ENCODE measurements at places on chromosomes 16 and 17. TPM values are rescaled to one million over a fixed set of nuclear protein-coding genes. Genes with fewer than 3 reads are reported as not detected.

The BOLA2 gene
- total RNA-seq = 24.8 TPM

The CCL1 gene
- total RNA-seq = not detected

The REXO5 gene
- total RNA-seq = 13.2 TPM

The PDIA2 gene
- not detected for total RNA-seq

The TMC7 gene
- total RNA-seq = 4.4 TPM

The GUCY2D gene
- total RNA-seq = 0.79 TPM

The ZFPM1 gene
- 20.0 TPM for total RNA-seq

The FAM171A2 gene
- 8.3 TPM for total RNA-seq

The HCRT gene
- total RNA-seq = not detected

DNA sequence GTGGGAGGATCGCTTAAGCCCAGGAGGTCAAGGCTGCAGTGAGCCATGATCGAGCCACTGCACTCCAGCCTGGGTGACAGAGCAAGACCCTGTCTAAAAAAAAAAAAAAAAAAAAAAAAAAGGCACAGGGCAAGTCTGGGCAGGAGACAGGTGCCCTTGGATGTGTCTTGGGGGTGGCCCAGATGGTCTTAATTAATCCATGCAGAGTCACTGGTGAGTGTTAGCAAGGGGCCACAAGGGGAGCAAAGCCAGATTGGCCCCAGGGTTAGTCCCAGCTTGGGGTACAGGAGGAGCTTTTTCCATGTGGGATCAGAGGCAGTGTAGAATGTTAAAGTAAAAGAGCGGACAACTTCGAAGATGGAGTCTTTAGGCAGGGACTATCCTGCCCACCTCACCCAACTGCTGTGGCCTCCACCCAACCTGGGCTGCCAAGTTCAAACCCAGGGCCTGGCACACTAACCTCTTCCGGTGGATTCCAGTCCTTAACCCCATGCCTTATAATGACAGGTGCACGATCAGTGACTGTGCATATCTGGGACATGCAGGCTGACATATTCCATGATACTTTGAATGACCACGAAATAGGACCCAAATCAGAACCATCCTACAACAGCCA lies 32.2 kb upstream of the MFSD6L start:
- H3K27ac ChIP-seq = no peak overlapping the region
- H3K4me3 ChIP-seq = no peak overlapping the region
- DNase-seq = no peak
- H3K27me3 ChIP-seq = no peaks in the 10 kb centered on the region
- no peaks in the 10 kb centered on the region for H3K4me1 ChIP-seq
- no peaks in the 10 kb centered on the region for H3K36me3 ChIP-seq

- peak overlapping the region; percentile 84 for H3K27ac ChIP-seq
- DNase-seq = peak; percentile 61
- H3K36me3 ChIP-seq = no peaks in the 10 kb centered on the region
- H3K27me3 ChIP-seq = no peaks in the 10 kb centered on the region
- peaks cover 14% of the 10 kb centered on the region for H3K4me1 ChIP-seq
Observed at GRCh38 chr17:82517230-82517865, 2.2 kb upstream of the FOXK2 start.

GRCh38 chr17:42271779-42272035 lies 4.5 kb downstream of the STAT5B start:
- no peak overlapping the region for H3K4me3 ChIP-seq
- DNase-seq = no peak
- H3K27me3 ChIP-seq = no peaks in the 10 kb centered on the region
- H3K36me3 ChIP-seq = no peaks in the 10 kb centered on the region
- no peak overlapping the region for H3K27ac ChIP-seq

- H3K36me3 ChIP-seq = 0 out of 2 replicates have a peak, but pooled peaks cover 2% of the 10 kb centered on the region
- H3K4me3 ChIP-seq = no peak overlapping the region
- DNase-seq = no peak
- peaks cover 12% of the 10 kb centered on the region for H3K4me1 ChIP-seq
- peak overlapping the region; percentile 79 for H3K27ac ChIP-seq
Observed at GRCh38 chr16:75402159-75402820, 31.0 kb downstream of the CFDP1 start.

DNA sequence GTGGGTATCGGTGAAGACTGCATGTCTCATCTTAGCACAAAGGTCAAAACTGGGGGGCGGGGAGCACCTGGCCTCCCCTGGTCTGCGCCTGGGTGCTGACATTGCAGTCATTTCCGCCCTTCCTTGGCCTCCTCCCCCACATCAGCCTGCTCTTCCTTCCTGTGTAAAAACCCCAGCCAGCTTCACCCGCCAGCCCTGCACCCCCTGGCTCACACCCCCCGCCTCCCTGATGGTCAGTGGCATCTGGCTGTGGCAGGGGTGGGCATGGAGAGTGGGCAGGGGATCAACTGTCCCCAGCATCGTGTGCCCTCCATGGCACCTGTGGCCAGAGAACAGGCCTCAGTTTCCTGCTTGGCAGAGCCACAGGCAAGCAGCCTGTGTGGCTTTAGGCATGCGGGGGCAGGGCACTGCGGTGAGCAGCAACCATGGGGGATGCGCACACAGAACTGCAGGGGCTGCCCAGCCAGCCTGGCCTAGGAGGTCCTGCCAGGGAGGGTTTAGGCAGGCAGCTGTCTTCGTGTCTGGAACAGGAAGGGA lies 26.5 kb upstream of the LASP1NB start:
- H3K27me3 ChIP-seq = no peaks in the 10 kb centered on the region
- H3K36me3 ChIP-seq = peaks cover 15% of the 10 kb centered on the region
- peak overlapping the region; percentile 32 for H3K4me3 ChIP-seq
- DNase-seq = no peak

GRCh38 chr17:39376434-39376833 lies 25.0 kb downstream of the FBXL20 start:
- H3K4me3 ChIP-seq = no peak overlapping the region
- H3K36me3 ChIP-seq = no peaks in the 10 kb centered on the region
- no peaks in the 10 kb centered on the region for H3K4me1 ChIP-seq
- no peak overlapping the region for H3K27ac ChIP-seq

DNA sequence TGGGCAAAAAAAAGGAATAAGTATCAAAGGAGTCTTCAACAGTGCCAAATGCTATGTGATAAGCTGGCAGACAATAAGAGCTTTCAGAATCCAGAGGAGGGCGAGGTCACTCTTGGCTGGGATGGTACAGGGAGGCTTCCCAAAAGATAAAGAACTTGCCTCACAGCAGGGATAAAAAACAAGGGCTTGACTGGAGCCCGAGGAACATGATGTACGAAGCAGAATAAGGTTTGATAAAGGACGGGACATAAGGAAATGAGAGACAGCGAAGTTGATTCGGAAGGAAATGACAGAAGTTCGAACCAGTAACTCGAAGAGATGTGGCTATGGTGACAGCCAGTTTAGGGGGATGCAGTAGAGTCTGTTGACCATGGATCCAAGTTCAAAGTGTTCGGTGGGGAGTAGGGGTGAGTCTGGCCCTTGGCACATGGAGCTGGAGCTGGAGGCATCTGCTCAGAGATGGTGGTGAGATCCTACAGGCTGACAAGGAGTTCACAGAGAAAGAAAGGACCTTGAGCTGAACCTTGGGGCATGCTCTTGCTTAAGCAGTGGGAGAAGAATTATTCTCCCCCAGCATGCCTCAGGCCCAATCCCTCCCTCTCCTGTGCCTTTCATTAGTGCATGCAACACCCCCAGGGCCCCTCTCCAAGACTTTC lies 137.6 kb upstream of the RCVRN start:
- H3K27ac ChIP-seq = no peak overlapping the region
- no peak for DNase-seq
- no peaks in the 10 kb centered on the region for H3K36me3 ChIP-seq
- H3K27me3 ChIP-seq = peaks cover 88% of the 10 kb centered on the region

- H3K27ac ChIP-seq = no peak overlapping the region
- DNase-seq = peak; percentile 84
Observed at GRCh38 chr17:48791128-48792032, 25.6 kb downstream of the TTLL6 start.

- H3K4me3 ChIP-seq = no peak overlapping the region
- H3K27ac ChIP-seq = no peak overlapping the region
- no peaks in the 10 kb centered on the region for H3K27me3 ChIP-seq
- no peaks in the 10 kb centered on the region for H3K36me3 ChIP-seq
- H3K4me1 ChIP-seq = 0 out of 2 replicates have a peak, but pooled peaks cover 9% of the 10 kb centered on the region
Observed at GRCh38 chr17:71057448-71057847, 888.1 kb downstream of the KCNJ2 start.

DNA sequence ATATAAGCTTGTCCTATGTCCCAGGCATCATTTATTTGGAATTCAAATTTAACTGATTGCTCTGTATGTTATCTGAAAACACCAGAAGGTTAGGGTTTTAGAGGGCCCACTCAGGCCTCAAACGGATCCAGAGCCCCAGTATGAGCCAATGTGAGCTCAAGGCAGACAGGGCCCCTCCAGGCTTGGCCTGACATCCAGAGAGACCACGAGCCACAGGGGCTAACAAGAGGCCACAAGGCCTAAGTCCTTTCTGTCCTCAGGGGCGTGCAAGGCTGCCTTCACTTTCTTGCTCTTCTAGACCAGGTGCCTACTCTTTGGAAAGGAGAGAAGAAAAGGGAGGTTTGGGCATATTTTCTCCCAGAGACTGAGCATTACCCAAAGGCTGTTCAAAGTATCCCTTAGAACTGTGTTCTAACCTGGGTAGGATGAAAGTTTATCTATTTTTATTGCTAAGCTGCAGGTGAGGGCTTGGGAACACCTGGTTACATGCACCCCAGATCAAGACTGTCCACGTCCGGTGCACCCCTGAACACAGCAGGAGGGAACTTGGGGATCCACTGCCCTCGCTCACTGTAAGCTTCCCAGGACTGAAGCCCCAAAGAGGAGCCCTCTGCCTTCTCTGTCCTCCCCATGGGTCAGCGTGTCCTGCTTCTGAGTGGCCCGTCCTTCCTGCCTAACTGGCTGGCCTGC lies 1.5 kb upstream of the ENGASE start:
- H3K27ac ChIP-seq = no peak overlapping the region
- H3K4me3 ChIP-seq = no peak overlapping the region
- H3K4me1 ChIP-seq = peaks cover 17% of the 10 kb centered on the region
- no peak for DNase-seq
- H3K36me3 ChIP-seq = no peaks in the 10 kb centered on the region

GRCh38 chr17:49739641-49740271 lies 24.2 kb downstream of the FAM117A start:
- no peaks in the 10 kb centered on the region for H3K27me3 ChIP-seq
- no peak overlapping the region for H3K27ac ChIP-seq
- H3K36me3 ChIP-seq = no peaks in the 10 kb centered on the region
- H3K4me3 ChIP-seq = no peak overlapping the region

GRCh38 chr17:20095336-20096080 lies 86.3 kb downstream of the SPECC1 start:
- H3K4me3 ChIP-seq = no peak overlapping the region
- H3K27ac ChIP-seq = no peak overlapping the region
- no peaks in the 10 kb centered on the region for H3K27me3 ChIP-seq
- DNase-seq = no peak
- H3K4me1 ChIP-seq = no peaks in the 10 kb centered on the region
- H3K36me3 ChIP-seq = no peaks in the 10 kb centered on the region

DNA sequence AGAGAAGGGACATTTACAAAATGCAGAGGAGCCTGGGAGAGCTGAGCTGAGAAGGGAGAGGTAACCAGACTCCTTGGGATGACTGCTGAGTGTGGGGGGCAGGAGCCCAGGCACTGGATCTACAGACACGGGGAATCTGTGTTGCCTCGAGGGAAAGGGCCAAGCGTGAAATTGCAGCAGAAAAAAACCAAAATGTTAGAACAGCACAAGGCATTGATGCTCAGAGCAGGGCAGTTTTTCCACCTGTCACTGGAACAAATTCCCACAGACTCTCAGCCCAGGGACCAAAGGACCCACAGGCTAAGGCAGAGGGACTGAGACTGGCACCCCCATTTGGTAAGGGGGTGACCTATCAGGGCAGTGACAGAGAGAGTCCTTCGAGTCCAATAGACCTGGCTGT lies 2.0 kb downstream of the PITPNM3 start:
- H3K27me3 ChIP-seq = no peaks in the 10 kb centered on the region
- no peak for DNase-seq
- H3K4me3 ChIP-seq = no peak overlapping the region
- H3K4me1 ChIP-seq = peaks cover 57% of the 10 kb centered on the region
- no peaks in the 10 kb centered on the region for H3K36me3 ChIP-seq
- H3K27ac ChIP-seq = no peak overlapping the region

GRCh38 chr17:48630009-48630924 lies 4.1 kb upstream of the HOXB9 start:
- H3K27ac ChIP-seq = no peak overlapping the region
- H3K36me3 ChIP-seq = no peaks in the 10 kb centered on the region
- H3K4me3 ChIP-seq = no peak overlapping the region
- peaks cover 3% of the 10 kb centered on the region for H3K4me1 ChIP-seq
- peaks cover 42% of the 10 kb centered on the region for H3K27me3 ChIP-seq

GRCh38 chr16:67230809-67231660 lies 4.1 kb downstream of the TMEM208 start:
- no peak for DNase-seq
- peaks cover 6% of the 10 kb centered on the region for H3K36me3 ChIP-seq
- no peaks in the 10 kb centered on the region for H3K27me3 ChIP-seq
- H3K4me1 ChIP-seq = peaks cover 8% of the 10 kb centered on the region
- no peak overlapping the region for H3K27ac ChIP-seq

- H3K27me3 ChIP-seq = no peaks in the 10 kb centered on the region
- no peak overlapping the region for H3K27ac ChIP-seq
- DNase-seq = no peak
- H3K4me3 ChIP-seq = no peak overlapping the region
- no peaks in the 10 kb centered on the region for H3K36me3 ChIP-seq
- H3K4me1 ChIP-seq = no peaks in the 10 kb centered on the region
Observed at GRCh38 chr16:82888591-82889001, 261.8 kb downstream of the CDH13 start.

DNA sequence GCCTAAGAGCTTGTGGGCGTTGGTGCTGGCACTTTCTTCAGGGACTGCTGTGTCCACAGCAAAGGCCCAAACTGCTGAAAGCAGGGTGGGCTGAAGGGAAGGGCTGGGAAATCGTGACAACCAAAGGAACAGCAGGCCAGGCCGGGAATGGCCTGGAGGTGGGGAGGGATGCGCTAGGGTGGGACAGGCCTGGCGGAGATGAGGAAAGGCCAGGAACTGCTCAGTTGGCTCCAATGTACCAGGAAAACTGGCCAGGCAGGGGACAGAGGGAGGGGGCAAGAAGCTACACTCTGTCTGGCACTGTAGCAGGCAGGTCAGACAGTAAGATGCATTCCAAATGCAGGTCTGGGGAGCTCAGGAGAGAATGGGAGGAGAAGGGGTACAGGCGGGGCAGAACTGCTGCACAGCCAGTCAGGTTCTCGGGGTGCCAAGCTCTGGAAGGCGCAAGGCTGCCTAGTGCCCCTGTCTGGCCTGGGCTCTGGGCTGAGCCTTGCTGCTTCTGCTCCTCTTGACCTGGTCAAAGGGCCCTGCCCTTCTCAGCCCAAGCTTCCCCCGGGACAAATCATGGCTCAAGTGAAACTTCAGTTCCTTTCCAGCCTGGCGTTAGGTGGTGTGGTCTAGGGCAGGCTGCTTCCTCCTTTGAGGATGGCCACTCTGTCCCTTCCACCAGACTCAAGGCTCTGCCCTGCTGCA lies 7.3 kb downstream of the PNMT start:
- peak overlapping the region; percentile 65 for H3K27ac ChIP-seq
- H3K27me3 ChIP-seq = no peaks in the 10 kb centered on the region
- peaks cover 34% of the 10 kb centered on the region for H3K4me1 ChIP-seq
- no peaks in the 10 kb centered on the region for H3K36me3 ChIP-seq

DNA sequence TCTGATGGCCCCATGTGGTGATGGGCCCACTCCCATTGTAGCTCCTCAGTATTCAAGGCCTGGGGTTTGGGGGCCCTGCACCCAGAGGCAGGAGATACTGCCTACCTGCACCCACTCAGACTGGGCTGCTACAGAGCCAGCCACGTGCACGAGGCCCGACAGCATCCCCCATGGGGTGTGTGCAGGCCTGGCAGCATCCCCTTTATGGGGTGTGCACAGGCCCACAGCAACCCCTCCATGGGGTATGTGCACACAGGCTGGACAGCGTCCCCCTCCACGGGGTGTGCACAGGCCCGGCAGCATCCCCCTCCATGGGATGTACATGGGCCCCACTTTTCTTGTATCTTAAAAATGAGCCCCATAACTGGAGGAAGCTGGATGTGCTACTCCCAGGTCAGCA lies 156.0 kb downstream of the RBFOX3 start:
- no peak for DNase-seq
- H3K4me1 ChIP-seq = no peaks in the 10 kb centered on the region

Data from PC-9 (cell line).